ENCODE measurements at places on chromosomes 12 and 14.
A peak's percentile ranks its signal among the peaks of the same experiment; 100 is the strongest.

DNA sequence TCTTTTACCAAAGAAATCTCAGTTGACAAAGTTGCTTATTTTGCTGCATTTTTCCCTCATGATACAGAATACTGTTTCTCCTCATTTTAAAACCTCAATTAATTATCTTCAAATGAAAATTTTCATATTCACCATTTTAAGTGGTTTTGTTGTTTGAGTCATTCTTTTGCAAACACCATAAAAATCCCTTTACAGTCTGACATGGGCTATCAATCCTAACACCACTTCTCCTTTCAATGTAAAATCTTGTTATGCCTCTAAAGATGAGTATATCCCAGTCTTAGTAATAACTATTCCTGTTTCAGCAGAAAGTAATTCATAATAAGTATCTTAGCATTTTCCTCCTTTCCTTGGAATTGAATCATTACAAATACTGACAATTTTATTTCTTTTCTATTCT is 192.2 kb downstream of the SYT1 start:
- no peak for DNase-seq

- DNase-seq = no peak
These were observed 70.1 kb downstream of the SYNE2 start for GRCh38 chr14:63922696-63923421.

GRCh38 chr12:13194401-13195110 is 2.0 kb upstream of the EMP1 start:
- DNase-seq = no peak

DNA sequence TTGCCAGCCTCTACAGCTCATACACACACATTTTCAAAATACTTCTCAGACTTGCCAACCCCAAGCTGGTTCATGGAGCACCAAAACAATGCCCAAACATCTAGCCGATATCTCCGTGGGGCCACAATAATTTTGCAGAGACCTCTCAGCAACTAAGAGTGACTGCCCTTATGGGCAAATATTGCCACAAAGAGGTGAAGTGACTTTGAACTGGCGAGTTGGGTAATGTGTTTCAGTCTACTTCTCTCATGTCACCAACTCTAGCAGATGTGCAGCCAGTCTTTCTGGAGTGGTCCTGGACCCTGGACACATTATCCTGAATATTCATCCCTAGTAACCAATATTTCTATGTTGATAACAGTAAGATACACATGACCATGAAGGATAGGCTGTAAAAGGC is 290.3 kb downstream of the EMP1 start:
- no peak for DNase-seq

DNA sequence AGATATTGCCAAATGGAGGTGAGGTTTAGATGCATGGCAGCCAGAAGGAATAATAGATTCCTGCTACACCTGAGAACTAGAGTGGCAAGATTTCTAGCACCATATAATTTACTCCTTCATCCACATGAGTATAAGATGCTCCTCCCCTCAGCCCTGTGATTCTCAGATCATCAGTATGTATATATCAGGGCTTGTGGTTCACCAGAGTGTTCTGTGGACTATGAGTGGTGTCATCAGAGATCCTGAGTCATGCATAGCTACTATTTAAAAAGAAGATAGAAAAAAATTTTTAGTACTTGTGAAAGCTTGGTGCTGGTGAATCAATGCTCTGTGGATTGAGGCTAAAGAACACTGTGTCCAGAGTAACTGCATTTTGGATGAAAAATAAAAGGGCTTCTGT is 285.9 kb downstream of the BMP4 start:
- peak; percentile 12 for DNase-seq

GRCh38 chr14:67577181-67577808 is 22.8 kb downstream of the PIGH start:
- no peak for DNase-seq

GRCh38 chr12:6052940-6053329 is 71.5 kb downstream of the VWF start:
- no peak for DNase-seq

DNA sequence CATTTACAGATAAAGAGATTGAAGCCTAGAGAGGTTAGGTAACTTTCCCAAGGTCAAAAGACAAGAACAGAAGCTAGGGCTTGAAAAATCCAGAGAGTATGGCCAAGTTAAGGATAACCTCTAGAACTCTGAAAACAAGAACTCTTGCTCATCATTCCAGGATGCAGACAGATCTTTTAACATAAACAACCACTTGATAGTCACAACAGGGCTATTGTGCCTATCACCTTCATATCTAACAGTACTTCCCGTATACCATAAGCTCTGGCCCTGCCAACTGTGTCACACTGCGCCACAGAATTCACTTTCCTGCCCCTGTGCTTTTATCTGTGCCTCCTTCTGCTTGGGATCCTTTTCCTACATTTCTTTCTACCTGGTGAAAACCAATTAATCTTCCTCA is 18.2 kb downstream of the ERP29 start:
- DNase-seq = no peak

- DNase-seq = no peak
These were observed 45.1 kb upstream of the RERGL start for GRCh38 chr12:18135086-18135485.

DNA sequence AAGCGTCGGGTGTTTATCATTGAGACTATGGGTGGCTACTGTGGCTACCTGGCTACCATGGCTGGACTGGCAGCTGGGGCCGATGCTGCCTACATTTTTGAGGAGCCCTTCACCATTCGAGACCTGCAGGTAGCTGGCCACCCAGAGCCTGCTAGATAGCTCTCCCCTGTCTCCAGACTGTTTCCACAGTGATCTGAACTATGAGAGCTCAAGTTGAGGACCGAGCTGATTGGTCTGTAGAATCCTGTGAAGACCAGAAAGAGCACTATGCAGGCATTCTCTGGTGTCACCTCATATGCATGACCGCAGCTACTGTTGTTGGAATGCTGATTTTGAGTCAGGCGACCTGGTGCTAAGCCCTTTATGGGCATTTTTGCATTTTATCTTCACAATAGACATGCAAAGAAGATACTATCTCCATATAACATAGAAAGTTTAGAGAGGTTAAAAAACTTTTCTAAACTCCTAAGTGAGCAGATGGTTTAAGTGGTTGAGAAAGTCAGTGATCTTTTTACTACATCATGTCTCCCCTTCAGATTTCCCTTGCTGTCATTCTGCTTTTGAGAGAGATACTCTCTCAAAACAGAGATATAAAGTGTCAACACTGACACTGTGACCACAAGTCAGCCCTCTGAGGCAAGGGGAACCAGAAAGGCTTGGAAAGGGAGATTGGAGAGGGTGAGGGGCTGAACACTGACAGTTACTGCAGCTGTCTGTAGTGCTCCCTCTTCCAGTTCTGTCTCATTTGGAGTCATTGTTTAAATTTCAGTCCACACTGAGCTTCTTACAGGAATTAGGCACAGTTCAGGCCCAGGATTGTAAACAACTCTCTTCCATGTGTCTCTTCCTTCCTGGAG is 14.3 kb downstream of the ASB8 start:
- DNase-seq = no peak

DNA sequence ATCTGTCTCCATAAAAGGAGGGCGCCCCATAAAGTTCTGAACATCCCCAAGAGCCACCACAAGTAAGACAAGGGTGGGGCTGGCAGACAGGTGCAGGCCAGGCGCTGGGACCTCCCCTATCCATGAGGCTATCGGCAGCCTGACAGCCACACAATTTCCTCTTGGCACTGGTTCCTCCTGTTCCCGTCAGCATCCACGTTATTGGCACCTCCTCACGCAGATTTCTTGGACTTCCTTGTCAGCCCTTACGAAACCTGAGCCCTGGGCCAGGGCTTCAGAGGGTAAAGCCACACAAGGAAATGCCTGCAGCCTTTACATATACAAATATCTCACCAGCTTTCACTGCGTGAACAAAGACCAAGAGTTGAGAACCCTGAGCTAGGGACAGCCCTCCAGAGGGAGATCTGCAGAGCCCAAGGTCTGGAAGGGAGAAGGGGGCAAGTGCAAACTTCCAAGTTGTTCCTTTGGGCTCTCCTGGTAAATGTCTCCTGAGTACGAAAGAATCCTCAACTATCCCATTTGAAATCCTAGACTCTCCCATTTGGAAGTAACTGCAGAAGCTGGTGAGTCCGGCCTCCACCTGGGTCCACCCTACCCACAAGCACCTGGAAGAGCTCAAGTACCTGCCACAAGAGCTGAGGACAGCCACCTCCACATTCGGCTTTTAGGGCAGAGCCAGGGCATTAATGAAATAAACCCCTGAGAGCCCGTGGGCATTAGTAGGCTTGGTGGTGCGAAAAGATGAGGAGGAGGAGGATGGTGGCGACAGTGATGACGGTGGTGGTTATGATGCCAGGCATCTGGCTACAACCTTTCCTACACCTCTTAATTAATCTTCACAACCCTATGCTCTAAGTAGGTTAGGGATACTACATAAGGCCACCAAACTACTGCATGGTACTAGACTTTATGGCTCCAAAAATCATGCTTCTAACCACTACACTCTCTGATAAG is 5.5 kb upstream of the TC2N start:
- no peak for DNase-seq
